Stimulated activated CD4-positive, alpha-beta T cell treated with anti-CD3 and anti-CD28 coated beads, Interleukin-1b, Interleukin-23, amount 100 ng/mL, for 1 hour (primary cell): ENCODE measurements at places on chromosomes 16 and 17.

- DNase-seq = no peak
Observed at GRCh38 chr17:4974115-4974670, 6.6 kb upstream of the SPAG7 start.

- DNase-seq = no peak
Observed at GRCh38 chr16:12868169-12868568, 33.2 kb upstream of the SHISA9 start.

- DNase-seq = no peak
Observed at GRCh38 chr16:50441486-50442157, 72.8 kb upstream of the BRD7 start.

DNA sequence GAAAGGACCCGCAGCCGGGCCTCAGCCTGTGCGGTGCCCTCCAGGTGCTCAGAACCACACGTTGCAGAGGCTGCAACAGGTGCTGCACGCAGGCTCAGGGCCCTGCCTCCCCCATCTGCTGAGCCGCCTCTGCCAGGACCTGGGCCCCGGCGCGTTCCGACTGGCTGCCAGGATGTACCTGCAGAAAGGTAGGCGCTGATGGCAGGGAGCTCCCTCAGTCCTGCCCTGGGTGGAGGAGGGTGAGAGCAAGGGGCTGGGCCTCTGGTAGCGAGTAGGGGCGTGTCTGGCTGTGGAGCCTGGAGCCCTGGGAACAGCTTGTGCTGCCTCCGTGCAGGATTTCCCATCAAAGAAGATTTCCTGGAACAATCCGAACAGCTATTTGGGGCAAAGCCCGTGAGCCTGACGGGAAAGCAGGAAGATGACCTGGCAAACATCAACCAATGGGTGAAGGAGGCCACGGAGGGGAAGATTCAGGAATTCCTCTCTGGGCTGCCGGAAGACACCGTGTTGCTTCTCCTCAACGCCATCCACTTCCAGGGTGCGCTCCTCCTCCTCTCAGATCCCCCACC is 4.4 kb downstream of the SERPINF2 start:
- DNase-seq = no peak

GRCh38 chr16:69182730-69183416 is 4.1 kb upstream of the SNTB2 start:
- DNase-seq = no peak

GRCh38 chr17:34378664-34379101 is 15.7 kb upstream of the CCL1 start:
- no peak for DNase-seq

DNA sequence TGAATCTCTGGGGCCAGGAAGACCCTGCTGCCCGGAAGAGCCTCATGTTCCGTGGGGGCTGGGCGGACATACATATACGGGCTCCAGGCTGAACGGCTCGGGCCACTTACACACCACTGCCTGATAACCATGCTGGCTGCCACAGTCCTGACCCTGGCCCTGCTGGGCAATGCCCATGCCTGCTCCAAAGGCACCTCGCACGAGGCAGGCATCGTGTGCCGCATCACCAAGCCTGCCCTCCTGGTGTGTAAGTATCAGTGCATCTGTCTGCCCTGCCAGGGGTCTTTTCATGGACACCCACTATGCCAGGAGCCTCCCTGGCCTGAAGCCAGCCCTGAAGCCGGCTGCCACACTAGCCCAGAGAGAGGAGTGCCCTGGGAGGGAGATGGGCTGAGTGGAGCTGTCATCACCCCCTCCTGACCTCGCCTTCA is at the start of gene CETP:
CETP (plus strand) TSS at position 100 of the 431 bp plus-strand sequence; CDS start at position 130, 30 bp downstream.
- DNase-seq = no peak

DNA sequence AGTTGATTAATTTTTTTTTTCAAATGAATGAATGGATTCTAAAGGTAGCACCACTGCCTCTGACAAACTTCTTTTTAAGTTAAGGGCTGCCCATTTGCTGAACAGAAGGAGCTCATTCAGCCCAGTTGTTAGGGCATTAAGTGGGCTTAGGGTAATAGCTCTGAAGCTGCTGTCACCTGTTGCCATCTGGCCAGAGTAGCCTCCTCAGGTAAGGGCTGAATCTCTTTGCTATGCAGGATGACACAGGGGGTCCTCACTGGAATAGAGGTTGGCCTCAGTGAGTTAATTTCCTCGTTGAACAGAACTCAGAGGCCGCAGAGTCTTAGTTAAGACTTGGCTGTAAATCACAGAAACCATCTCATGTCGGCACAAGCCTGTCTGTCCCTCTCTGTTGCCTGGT is 232.8 kb downstream of the CCDC182 start:
- DNase-seq = no peak

DNA sequence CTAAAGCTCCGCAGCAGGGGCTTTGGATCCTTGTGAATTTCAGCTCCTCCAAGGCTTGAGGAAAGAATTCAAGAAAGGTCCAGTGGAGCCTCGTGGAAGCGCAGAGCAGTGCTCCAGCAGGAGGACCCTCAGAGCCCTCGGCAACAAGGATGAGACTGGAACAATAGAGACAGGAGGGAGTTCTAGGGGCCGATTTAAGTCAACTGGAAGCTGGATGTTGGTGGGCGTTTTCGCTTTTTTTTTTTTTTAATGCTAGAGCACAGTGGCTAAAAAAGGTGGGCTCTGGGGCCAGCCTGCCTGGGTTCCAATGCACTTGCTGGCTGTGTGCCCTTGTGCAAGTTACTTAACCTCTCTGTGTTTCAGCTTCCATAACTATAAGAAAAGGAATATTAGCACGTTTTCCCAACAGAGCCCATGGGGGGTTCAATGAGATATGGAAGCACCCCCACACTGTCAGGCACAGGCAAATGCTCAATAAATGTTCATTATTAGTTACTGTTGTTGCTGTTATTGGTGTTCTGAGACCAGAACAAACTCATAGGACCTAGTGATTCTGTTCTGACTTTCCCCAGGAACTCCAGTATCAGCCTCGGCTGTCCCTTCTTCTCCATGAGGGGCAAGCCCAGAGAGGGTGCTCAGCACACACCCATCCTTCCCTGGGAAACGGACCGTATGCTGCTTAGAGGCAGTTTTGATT is 5.3 kb upstream of the CBX8 start:
- no peak for DNase-seq

GRCh38 chr17:48374650-48375230 is 55.3 kb downstream of the SKAP1 start:
- DNase-seq = no peak
